ENCODE measurements at places on chromosomes 7 and 10.

GRCh38 chr7:25311346-25311745 lies 83.1 kb upstream of the NPVF start:
- no peak for DNase-seq

- DNase-seq, result no peak
These were observed 52.7 kb downstream of the NHLRC2 start for GRCh38 chr10:113907166-113907565.

DNA sequence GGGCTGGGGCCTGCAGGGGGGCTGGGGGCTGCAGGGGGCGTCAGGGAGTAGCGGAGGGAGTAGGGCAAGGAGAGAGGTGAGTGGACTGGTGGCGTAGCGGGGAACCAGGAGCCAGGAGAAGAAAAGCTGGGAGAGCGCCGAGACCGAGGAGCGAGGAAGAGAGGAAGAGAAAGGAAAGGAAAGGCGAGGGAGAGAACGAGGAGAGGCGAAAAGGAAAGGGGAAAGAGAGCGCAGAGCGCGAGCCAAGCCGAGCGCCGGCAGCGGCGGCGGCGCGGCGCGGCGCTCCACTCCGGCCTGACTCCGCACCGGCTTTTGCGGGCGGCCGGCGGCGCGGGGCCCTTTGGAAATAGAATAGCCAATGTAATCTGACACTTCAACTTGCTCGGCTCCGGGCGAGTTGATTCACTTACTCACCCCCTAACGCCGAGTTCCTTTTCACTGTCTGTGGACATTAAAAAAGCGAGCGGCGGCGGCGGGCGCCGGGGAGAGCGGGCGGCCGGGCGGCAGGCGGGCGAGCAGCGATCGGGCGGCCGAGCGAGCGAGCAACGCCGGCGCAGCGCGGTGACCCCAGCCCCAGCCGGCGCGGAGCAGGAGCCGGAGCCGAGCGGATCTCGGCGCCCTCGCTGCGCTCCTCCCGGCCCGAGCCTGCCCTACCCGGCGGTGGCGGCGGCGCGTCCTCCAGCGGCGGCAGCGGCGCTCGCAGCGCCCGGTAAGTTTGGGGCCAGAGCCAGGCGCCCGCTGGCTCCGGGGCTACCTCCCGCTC lies at the start of gene ZMIZ1:
ZMIZ1 (plus strand) TSS at position 405 of the 763 bp plus-strand sequence. CDS start 132,667 bp downstream, outside the sequence.
- DNase-seq, result peak; percentile 93

DNA sequence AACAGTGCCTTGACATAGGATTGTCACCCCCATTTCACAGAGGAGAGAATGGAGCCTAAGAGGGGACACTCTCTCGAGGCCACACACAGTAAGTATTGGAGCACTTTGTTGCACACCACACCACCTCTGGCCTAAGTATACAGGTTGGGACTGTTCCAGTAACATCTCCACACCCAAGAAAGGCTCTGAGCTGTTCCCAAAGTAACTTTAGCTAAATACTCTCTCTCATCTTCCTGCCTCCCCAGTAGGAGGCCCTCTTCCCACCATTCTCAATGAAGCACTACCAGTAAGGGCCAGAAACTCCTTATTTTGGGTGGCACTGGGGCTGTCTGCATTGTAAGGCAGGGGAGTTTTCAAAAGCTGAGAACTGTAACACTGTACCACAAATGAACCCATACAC lies 189.5 kb downstream of the ZNF438 start:
- no peak for DNase-seq

DNA sequence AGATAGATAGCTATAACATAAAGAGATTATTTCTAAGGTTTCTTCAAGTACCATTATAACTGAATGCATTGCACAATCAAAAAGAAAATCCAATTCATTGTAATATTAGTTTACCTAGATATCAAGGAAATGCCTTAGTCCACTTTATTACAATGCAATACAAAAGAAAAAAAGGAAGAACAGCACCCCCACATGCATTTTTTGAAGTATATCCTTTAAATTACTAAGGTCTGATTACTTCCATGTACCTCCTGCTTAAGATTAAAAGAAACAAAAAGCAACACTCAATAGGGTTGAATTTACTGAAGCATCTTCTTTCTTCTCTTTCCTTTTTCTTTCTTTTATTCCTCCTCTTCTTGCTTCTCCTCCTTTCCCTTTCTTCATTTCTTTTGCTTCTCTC lies 973.8 kb upstream of the LRRTM3 start:
- DNase-seq, result no peak

DNA sequence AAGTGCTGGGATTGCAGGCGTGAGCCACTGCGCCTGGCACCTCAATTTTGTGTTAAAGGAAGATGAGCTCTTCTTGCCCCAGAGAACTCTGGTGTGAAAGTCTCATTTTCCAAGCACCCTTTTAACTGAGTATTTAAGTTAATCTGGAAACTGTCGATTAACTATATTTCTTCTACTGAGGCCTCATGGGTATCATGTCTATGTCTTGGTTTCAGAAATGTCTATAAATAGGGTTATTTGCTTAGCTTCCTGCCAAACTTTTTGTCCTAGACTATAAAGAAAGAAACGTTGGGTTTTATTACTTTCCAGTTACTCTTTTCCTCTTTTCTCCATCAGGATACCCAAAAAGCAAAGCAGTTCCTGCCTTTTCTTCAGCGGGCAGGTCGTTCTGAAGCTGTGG lies 102.4 kb downstream of the LRRC4 start:
- no peak for DNase-seq

DNA sequence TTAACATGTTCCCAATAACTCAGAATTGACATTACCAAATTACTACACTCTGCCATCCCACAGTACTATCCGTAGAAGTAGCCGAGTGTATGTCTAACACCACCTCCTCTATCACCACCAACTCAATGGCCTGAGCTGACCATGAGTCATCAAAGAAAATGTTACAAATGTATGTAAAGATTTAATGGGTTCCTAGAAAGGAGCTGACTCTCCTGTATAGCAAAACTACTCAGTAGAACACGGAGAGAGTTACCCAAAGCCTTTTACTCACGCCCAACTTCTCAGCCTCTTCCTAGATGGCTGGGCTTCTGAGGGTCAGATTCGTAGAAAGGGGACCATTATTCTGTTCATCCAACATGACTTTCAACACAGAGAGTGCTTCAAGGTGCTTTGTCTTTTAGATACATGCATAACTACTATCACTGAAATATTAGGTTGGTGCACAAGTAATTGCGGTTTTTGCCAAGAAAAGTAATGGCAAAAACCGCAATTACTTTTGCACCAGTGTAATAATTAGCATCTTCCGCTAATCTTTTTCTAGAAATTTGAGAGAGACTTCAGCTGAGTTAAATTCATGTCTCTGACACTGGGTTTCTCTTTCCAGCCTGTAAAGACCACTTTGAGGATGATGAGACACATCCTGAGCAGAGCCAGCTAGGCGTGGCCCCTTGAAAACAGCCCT lies 24.0 kb upstream of the NANOS1 start:
- no peak for DNase-seq

DNA sequence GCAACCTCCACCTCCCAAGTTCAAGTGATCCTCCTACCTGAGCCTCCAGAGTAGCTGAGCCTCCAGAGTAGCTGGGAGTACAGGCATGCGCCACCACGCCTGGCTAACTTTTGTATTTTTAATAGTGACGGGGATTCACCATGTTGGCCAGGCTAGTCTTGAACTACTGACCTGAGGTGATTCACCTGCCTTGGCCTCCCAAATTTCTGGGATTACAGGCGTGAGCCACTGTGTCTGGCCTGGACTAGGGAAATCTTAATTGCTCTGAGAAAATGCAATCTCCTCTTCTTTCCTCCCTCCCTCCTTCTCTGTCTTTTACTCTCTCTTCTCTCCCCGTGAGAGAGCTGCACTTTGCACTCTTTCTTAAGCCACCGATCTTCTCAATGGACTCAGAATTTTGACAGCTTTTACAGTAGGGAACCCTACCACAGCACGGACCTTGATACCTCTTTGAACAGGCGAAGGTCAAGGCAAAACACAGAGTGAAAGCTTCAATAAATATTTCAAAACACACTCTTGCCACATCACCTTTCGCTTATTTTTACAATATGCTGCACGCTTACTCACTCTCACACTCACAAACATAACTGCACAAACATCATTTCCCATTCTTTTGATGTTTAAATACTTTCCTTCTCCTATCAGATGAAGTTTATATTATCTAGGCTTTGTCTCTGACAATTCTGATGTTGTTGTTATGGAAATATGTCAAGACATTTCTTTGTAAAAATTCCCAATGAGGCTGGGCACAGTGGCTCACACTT lies 173.4 kb upstream of the NRP1 start:
- DNase-seq, result no peak

- no peak for DNase-seq
These were observed 20.0 kb downstream of the VSIR start for GRCh38 chr10:71753091-71753959.

- DNase-seq, result no peak
These were observed 19.8 kb downstream of the ITGB8 start for GRCh38 chr7:20350518-20350951.

- no peak for DNase-seq
These were observed 67.1 kb downstream of the WDFY4 start for GRCh38 chr10:48751730-48752129.

- DNase-seq, result no peak
These were observed 4.8 kb upstream of the CPA4 start for GRCh38 chr7:130288168-130288567.

DNA sequence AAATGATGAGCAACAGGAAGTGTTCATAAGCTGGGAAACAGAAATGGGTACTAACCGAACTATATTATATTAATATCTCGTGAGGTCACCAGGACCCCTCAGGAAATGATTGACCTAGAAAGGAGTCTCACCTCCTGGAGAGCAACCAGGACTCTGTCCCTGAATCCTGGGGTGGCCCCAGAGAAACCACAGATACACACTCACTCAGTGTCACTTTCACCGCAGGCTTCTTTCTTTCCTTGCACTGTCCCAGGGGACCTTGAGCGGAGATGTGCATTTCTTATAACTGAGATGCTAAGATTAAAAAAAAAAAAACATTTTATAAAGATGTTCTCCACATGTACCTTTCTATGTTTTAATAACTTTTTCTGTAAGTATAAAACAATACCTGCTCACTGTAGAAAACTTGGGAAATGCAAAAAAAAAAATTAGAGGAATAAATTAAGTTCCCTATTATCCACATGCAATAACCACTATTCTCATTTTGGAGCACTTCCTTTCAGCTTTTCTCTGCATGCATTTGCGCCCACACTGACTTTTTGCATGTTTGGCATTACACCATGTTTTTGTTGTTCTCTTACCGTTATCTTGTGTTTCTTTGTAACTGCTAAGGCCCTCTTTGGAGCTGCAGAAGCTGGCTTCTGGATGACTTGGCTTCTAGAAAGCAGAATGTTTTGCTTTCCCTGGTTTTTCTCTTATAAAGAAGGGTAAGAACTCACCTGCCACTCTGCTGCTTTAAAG lies 15.0 kb downstream of the NOD1 start:
- no peak for DNase-seq

DNA sequence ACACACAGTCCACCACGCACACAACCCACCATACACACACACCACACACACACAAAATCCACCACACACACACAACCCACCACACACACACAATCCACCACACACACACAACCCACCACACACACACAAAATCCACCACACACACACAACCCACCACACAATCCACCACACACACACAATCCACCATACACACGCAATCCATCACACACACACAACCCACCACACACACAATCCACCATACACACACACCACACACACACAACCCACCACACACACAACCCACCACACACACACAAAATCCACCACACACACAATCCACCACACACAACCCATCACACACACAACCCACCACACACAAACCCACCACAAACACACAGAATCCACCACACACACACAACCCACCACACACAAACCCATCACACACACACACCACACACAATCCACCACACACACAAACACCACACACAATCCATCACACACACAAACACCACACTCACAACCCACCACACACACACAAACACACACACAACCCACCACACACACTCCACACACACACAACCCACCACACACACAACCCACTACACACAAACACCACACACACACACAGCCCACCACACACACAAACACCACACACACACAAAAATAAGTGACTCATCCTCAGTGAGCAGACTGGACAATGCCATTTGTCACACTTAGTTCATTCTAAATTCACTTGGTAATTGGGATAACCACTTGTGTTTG lies 8.8 kb upstream of the REPIN1 start:
- no peak for DNase-seq

- DNase-seq, result no peak
These were observed 132.2 kb downstream of the MAD1L1 start for GRCh38 chr7:2100278-2101208.

DNA sequence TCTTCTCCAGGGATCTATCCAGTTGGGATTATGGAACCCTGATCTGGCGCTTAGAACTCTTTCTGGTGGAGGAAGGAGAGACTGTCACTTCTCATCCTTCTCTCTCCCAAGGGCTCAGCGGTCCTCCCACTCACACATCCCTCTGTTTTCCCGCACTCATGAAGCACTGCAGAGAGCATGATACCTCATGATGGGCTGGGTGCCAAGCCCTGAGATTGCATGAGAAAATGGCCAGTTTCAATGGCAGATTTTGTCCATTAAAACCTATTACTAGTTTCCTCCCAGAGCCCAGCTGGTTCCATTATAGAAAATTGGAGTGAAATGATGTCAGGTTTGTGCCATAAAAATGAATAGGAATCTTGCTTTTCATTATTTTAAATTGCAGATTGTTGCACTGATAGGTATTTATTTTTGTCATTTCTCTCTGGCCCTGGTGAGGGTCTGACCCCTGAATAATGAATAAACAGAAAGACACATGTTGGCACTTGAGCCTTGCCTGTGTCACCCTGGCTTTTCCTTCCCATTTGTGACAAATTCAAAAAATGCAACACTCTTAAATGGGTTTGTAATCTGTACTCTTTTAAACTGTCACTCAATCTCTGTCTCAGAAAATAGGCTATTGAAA lies 1151.1 kb downstream of the TYW1 start:
- peak; percentile 58 for DNase-seq

DNA sequence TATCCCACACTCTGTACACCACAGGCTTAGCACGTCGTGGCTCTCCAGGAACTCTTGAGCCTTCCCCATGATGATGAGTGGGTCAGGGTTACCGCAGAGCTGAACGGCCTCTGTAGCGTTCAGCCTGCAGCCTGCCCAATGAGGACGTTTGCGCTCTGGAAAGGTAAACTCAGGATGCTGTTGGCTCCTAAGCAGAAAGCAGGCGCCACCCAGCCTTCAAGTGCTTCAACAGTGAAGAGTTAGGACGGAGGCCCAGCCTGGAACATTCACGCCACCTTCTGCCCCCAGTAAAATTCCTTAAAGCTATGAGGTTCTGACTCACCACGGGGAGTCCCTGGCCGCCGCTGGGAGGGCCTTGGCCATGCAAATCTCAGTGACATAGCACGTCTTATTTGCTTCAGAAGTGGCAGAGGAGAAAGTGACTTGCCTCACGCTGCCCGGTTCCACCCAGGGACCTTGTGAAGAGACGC lies 161.5 kb upstream of the SH2B2 start:
- DNase-seq, result no peak

GRCh38 chr10:74234569-74234968 lies 83.5 kb downstream of the ADK start:
- no peak for DNase-seq

Data from NCI-H146 (cell line).